ENCODE measurements at places on chromosomes 16 and 17.
A peak's percentile ranks its signal among the peaks of the same experiment; 100 is the strongest.

- DNase-seq = peak; percentile 88
Measured at GRCh38 chr16:89052890-89053724, 40.5 kb upstream of the ACSF3 start.

DNA sequence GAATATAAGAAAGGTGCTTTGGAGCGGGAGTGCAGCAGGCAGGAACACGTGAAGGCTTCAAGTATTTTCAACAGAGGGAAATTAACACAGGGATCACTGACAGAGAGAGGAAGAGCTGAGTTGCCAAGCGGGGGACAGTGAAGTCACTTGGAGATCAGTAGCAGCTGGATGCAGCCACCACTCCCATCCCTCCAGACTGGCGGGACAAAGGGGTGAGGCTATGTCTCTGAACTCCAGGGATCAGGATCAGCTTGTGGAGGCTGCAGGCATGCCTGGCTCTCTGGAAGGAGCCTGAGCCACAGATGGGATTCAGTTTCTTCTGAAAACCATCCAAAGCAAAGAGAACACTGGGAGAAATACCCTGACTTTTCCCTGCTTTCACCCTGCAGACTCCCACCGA, 113.7 kb upstream of the IRX3 start:
- no peak for DNase-seq

- peak; percentile 87 for DNase-seq
Measured at GRCh38 chr16:68843482-68844210, at the start of gene TANGO6. Gene TANGO6, plus strand, starts transcription at chr16:68843531. Its CDS starts 87 bp downstream, at chr16:68843618.

DNA sequence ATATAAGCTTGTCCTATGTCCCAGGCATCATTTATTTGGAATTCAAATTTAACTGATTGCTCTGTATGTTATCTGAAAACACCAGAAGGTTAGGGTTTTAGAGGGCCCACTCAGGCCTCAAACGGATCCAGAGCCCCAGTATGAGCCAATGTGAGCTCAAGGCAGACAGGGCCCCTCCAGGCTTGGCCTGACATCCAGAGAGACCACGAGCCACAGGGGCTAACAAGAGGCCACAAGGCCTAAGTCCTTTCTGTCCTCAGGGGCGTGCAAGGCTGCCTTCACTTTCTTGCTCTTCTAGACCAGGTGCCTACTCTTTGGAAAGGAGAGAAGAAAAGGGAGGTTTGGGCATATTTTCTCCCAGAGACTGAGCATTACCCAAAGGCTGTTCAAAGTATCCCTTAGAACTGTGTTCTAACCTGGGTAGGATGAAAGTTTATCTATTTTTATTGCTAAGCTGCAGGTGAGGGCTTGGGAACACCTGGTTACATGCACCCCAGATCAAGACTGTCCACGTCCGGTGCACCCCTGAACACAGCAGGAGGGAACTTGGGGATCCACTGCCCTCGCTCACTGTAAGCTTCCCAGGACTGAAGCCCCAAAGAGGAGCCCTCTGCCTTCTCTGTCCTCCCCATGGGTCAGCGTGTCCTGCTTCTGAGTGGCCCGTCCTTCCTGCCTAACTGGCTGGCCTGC, 1.5 kb upstream of the ENGASE start:
- DNase-seq = peak; percentile 3

GRCh38 chr17:60139438-60140285, 10.1 kb upstream of the CA4 start:
- peak; percentile 92 for DNase-seq

GRCh38 chr17:35531160-35531559, 6.3 kb downstream of the SLFN12L start:
- no peak for DNase-seq

DNA sequence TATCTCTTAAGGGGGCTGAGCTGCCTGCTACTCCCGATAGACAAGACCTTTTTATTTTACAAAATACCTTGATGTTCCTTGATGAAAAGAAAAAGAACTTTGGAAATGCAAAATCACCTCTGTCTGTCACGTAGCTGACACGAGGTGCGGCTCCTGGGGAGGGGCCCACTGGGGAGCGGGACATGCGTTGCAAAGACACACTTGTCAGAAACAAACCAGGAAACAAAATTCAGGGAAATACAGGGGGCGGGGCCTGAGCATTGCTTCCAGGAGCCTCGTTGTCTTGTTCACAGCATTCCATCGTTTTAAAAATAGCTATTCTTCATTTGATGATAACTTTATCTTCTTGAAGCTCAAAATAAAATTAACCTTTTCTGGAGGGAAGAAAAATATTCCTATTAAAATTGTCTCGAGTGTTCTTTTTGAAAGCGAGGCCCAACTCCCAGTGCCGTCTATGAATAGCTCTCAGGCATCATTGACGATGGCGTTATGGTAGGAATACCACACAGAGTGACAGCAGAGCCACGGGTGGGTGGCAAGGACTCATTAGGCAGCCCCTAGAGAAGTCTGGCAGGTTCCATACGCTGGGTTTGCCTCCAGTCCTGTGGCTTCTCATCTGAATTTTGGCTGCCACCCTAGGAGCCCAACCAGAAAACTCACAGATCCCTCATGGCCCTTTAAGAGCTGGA, 286.9 kb downstream of the CPPED1 start:
- peak; percentile 30 for DNase-seq

- DNase-seq = no peak
Measured at GRCh38 chr17:43665084-43665936, 3.6 kb upstream of the MEOX1 start.

DNA sequence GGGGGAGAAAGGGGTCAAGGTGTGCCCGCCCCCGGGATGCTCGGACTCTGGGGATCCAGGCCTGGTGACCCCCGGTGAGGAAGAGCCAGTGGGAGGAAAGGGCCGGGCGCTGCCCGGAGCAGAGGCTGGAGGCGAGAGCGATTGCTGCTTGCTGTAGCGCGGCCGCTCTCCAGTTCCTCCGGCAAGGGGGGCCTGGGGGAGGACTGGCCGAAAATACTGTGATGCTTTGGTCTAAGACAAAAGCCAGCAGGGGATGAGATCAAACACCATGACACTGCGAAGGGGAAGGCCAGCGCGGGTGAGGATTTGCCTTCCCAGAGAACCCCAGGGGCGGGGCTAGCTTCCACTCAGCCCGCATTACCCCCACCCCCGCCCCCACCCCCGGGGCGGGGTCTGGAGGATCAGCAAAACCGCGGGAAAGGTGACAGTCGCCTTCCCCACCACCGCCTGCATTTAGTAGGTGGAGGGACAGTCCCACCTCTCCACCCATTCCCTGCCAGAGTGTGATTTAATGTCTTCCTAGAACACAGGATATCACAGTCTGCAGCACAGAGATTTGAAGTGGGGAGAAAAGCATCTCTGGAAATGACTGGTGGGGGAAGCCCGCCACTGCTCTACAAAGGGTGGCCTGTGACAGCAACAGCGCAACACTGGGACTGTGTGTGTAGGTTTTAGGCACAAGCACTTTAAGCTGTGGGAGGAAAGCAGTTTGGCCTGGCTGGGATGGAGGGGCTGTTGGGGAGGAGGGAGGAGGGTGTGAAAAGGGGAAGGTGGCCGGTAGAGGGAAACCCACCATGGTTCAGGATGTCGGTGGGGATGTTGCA, 25.7 kb downstream of the MRC2 start:
- DNase-seq = peak; percentile 63

- peak; percentile 41 for DNase-seq
Measured at GRCh38 chr17:740240-741017, 8.0 kb downstream of the TLCD3A start.

GRCh38 chr17:13016881-13017654, 759 bp downstream of the ELAC2 start:
- DNase-seq = no peak

DNA sequence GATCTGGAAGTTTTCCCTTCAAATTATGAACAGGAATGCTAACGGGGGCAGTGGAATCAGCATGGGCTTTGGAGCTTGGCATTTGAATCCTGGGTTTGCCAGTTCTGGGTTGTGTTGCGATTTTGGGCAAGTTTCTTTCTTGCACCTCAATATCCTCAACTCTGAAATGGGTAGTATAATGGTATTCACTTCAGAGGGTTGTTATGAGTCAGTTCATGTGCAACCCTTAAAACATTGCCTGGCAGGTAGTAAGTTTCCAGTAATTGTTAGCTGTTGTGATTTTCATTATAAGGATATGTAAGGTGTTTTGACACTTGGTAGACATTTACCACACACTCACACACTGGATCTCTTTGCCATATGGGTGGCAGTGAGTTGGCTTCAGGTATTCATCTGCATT, 33.4 kb downstream of the SNX29 start:
- DNase-seq = no peak

DNA sequence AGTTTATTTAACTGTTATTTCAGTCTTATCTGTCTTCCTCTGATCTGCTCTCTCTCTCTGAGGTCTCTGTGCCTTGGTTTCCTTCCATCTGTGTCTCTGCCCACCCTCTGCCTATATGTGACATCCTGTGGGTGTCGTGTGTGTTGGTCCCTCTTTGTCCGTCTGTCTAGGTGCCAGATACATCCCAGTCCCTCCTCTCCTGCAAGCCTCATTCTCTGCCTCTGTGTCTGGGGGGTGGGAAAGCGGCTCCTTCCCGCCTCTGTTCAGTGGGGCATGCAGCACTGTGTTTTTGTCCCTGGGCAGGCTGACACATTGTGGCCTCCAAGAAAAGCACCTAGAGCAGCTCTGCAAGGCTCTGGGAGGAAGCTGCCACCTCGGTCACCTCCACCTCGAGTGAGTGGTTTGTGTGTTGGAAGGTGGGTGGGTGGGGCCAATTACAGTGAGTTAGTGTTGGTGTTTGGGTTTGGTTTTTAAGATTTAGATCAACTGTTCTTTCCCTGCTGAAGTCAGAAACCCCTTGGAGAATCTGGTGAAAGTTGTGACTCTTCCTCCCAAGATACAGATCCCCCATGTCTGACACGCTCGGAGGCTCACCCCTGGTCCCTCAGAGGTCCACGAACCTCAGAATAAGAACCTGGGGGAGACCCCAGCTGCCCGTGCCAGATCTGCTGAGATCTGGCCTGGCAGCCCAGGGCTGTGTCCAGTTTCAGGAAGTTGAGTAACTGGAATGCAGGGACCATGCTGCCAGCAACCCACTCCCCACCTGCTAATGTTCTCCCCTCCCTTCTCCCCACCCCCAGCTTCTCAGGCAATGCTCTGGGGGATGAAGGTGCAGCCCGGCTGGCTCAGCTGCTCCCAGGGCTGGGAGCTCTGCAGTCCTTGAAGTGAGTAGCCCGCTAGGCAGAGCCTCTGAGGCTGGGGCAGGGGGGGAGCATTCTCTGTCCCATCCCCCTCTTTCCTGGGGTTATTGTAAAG, 50.9 kb upstream of the CPNE2 start:
- peak; percentile 43 for DNase-seq

- DNase-seq = no peak
Measured at GRCh38 chr17:20114466-20114865, 105.3 kb downstream of the SPECC1 start.

DNA sequence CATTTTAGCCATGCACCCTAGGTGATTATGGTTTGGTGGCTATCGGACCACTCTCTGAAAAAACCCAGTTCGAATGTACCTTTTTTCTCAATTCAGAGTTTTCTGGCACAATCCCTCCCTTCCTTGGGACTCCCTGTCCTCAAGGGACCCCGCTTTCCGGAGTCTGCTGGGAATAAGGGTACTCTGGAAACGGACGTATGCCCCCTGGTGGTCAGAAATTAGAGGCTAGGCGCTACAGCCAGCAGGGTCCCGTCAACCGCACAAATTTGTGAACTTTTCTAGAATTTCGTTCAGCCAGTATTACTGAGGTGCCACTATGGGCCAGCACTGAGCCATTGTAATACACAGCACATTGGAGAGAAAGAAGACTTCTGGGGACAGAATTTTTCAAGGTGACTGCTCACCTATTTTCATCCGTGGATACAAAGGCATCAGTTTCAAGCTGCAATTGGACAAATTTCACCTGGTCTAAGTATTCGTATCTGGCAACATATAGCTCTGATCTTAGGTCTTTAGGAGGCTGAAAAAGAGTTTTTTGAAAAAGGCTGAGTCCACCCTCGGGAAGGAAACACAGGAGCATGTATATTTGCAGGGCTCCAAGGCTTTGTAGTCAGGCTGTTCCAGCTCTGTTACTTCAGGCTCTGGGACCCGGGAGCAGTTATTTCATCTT, 27.1 kb upstream of the CRYBA1 start:
- peak; percentile 76 for DNase-seq

GRCh38 chr17:4953451-4953961, 2.6 kb downstream of the ENO3 start:
- peak; percentile 62 for DNase-seq

DNA sequence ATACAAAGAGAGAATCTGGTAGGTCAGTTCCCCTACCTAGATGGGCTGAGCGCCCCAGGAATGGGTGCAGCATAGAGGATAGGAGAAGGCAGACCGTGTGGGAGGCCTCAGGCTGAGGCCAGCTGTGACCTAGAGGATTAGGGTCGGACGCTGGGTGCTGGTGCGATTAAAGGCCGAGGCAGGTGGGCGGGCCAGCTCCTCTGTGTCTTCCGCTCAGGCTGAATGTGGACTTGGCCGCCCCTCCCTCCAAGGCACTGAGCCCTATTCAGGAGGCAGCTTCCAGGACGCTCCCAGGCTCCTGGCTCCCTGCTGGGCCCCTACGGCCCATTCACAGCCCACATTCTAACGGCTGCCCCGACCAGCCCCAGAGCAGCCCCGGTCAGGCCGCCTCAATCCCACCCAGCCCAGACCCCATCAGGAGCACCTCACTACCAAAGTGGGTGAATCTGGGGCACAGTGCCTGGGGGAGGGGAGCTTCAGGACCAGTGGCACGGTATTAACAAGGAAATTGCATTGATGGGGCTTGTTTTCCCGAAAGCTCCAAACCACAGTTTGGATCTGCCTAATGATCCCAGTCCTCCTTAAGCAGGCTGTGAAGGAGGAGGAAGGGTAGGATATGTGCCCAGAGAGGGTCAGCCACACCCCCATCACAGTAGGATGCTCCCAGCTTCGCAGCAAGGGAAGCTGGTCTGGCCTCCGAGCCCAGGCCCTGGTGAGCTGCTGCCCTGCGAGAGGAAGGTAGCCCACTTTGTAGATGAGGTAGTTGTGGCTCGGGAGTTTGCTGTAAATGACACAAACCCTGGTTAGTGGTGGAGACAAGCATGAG, 14.5 kb downstream of the RHBDL3 start:
- DNase-seq = no peak

DNA sequence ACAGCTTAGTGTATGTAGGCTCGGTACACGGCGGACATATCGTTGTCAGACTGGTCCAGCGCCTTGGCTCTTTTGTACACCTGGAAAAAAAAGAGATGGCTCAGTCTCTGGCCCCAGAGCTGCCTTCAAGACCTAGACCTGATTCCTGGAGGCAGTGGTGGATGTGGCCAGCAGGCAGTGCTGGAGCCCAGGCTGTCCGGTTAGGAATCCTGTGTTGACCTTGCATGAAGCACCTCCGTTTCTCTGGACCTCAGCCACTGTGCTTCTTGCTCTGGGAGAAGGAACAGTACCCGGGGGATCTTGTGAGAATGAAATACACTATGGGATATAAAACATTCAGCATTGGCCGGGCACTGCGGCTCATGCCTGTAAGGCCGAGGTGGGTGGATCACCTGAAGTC, 2.8 kb upstream of the ROGDI start:
- no peak for DNase-seq

GRCh38 chr17:56908001-56908542, 5.8 kb downstream of the TRIM25 start:
- no peak for DNase-seq
